ENCODE measurements at places on chromosomes 13 and 19.

- no peak for DNase-seq
These were observed 14.7 kb downstream of the CDX2 start for GRCh38 chr13:27954406-27954851.

GRCh38 chr19:9058905-9059667 is 27.8 kb upstream of the OR1M1 start:
- DNase-seq = no peak

DNA sequence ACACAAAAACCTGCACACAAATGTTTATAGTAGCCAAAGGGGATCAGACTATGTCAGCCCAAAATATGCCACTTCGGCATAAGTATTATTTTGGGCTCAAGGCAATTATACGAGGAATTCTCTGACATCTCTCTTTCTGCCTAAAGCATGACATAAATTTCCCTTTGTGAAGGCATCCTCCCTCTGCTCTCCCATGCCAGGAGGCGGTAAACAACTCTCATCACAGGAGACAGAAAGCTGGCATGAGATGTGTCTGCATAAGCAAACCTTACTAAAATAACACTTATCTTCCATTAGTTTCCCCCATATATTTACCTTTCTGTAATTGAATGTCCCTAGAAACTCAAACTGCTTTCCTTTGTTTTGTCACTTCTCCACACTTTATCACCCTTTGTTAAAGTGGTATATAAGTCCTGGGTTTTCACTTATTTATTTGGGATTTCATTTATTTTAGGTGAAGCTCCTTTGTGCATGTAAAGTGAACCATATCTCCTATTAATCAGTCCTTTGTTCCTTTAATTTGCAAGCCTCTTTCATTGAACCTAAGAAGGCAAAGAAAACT is 68.3 kb downstream of the LACC1 start:
- no peak for DNase-seq

DNA sequence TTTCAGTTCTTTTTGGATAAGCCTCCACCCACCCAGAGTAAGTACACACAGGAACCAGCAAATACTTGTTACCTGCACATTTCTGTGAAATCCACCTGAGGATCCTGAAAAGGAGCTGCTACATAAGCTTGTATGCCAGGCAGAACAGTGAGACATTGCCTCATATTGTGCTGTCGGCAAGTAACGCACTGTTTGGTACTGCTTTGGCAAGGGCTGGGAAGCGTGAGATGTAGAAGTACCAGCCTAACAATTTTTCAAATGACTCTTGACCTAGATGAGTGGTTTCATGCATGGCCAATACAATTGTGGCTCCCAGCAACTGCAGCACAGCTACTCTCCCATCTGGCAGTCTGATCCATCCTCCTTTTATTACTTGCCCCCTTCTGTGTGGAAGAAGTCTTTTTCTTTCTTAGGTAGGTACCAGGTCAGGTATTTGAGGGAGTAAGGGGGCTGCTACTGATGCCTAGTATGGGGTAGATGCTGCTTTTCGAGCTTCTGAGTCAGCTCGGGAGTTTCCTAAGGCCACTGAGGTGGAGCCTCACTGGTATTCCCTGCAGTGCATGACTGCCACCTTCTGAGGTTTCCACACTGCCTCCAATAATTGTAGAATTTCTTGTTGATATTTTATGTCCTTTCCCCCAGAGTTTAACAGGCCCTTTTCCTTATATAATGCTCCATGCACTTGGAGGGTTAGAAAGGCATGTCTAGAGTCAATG is 52.2 kb downstream of the ZNF737 start:
- DNase-seq = no peak

- no peak for DNase-seq
These were observed 96.4 kb downstream of the KLF12 start for GRCh38 chr13:74037762-74038161.

- no peak for DNase-seq
These were observed 16.7 kb upstream of the SPART start for GRCh38 chr13:36362914-36363313.

- no peak for DNase-seq
These were observed 37.3 kb downstream of the NFIC start for GRCh38 chr19:3403489-3404323.

Data from stimulated activated CD8-positive, alpha-beta memory T cell treated with anti-CD3 and anti-CD28 coated beads, Interleukin-4, amount 100 ng/mL, for 48 hours (primary cell).